ENCODE measurements at places on chromosomes 16 and 17.

- DNase-seq, result no peak
Observed at GRCh38 chr17:47810901-47811635, 10.5 kb downstream of the OSBPL7 start.

DNA sequence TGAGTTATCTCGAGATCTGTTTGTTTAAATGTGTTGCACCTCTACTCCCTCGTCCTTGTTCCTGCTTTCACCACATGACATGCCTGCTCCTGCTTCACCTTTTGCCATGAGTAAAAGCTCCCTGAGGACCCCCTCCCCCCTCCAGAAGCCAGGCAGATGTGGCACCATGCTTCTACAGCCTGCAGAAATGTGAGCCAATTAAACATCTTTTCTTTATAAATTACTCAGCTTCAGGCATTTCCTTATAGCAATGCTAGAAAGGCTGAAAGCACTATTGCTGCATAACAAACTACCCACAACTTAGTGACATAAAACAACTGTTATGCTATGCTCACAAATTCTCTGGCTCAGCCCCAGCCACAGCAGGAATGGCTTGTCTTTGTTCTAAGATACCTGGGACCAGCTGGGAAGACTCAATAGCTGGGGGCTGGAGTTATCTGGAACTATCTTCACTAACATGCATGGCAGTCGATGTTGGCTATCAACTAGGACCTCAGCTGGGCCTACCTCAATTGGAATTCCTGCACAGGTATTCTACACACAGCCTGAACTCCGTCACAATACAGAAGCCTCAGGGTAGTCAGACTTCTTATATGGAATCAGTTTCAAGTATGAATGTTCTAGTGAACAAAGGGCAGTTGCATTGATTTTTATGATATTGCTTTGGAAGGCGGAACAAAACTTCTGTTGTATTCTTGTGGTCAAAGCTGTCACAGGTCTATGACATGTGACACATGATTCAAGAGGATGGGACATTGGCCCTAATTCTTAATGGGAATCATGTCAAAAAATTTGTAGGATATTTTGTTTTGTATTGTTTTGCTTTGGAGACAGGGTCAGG lies 186.0 kb upstream of the PIRT start:
- no peak for DNase-seq

DNA sequence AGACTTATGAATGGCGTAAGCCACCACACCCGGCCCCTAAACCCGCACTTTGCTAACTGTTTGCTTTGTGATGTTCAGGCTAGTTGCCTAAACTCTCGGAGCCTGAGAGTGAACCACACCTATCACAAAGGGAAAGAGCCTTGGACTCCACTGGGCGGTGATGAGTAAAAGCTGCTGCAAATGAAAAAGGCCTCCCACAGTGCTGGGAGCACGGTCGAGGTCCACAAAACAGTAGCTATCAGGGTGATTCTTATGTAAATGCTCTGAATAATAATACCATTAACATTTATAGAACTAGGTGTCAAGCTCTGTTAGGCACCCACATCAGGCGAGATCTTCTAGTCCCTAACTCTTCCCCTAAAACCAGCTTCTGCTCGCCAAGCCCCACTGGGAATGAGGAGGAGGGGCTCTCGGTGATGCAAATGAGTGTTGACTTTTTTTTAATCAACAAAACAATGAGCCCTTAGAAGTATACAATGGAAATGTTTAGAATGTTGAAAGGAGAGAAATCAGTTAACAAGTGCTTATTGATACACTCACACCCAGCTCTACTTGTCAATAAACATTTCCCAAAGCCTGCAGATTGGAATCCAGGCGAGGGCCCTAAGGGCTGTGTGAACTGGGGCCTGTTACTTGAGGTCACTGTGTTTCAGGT lies 19.8 kb downstream of the FBRS start:
- DNase-seq, result no peak

- DNase-seq, result no peak
Observed at GRCh38 chr17:60792250-60792898, 114.7 kb downstream of the BCAS3 start.

- DNase-seq, result no peak
Observed at GRCh38 chr17:9268546-9268945, 247.2 kb downstream of the NTN1 start.

- DNase-seq, result no peak
Observed at GRCh38 chr17:10088444-10088843, 110.0 kb downstream of the GAS7 start.

GRCh38 chr17:70588003-70588402 lies 418.7 kb downstream of the KCNJ2 start:
- no peak for DNase-seq

DNA sequence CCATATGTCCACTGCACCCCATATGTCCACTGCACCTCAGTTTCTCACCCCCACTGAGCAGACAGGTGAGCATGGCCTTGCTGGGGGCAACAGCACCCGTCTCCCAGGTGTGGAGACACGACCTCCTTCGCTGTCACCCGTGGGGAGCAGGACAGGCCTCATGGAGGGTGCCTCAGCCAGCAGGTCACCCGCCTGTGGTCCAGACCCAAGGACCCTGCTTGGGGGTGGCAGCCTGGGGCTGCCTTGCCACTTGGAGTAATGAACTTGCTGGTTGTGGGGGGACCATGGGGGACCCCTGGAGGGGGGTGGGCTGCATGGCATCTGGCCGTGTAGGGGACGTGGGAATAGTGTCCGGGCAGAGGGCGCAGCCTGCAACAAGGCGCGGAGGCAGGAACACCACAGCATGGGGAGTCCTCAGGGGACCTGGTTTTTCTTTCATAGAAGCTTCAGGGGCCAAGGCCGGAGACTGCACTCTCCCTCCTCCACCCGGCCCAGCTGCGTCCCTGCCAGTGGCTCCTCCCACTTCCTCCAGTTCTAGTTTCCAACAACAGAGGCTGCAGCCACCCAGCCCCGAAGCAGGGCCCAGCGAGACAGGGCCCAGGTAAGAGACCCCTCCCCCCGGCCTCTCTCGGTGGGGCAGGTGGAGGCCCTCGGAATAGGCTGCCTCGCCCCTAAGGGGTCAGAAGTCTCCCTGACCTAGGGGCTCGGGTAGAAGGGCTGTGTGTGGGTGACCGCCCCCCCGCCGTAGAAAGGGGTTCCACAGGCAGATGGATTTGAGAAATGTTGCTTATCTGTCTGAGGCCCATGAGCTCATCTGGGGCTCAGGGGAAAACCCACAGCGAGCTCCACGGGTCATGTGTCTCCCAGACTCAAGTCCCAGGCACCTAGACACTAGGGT lies at the start of gene NHLRC4:
TSS of gene NHLRC4 (plus strand) at position 531 of the 898 bp plus-strand sequence. CDS start 1,043 bp downstream, outside the sequence.
- peak; percentile 33 for DNase-seq

GRCh38 chr17:46143827-46144236 lies 49.4 kb downstream of the KANSL1 start:
- no peak for DNase-seq

DNA sequence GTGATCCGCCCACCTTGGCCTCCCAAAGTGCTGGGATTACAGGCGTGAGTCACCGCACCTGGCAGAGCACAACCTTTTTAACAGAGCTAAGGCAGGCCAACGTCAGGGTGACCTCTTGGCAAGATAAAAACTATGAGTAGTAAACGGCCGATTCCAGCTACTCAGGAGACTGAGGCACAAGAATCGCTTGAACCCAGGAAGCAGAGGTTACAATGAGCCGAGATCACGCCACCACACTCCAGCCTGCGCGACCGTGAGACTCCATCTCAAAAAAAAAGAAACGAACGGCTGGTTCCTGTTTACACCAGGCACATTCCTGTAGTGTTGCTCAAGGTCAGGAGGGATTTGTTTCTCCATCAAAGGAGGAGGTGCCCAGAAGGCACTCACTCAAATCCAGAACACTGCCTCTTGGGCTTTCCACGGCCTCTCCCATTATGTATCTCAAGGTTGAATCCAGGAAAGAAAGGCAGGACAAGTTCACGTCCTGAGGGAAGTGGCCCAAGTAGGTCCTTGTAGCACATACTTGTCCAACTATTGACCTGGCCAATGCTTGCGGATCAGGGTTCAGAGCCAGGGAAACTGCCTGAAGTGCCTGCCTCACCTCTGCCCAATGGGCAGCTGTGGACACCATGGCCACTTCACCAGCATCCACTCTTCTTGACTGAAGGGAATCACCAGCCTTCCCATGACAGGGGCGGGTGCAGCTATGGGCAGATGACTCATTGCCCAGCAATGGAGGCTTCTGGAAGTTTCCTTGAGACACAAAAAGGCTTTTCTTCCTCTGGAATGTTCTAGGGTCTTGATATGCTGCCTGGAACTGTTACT lies 13.5 kb downstream of the KNOP1 start:
- DNase-seq, result no peak

DNA sequence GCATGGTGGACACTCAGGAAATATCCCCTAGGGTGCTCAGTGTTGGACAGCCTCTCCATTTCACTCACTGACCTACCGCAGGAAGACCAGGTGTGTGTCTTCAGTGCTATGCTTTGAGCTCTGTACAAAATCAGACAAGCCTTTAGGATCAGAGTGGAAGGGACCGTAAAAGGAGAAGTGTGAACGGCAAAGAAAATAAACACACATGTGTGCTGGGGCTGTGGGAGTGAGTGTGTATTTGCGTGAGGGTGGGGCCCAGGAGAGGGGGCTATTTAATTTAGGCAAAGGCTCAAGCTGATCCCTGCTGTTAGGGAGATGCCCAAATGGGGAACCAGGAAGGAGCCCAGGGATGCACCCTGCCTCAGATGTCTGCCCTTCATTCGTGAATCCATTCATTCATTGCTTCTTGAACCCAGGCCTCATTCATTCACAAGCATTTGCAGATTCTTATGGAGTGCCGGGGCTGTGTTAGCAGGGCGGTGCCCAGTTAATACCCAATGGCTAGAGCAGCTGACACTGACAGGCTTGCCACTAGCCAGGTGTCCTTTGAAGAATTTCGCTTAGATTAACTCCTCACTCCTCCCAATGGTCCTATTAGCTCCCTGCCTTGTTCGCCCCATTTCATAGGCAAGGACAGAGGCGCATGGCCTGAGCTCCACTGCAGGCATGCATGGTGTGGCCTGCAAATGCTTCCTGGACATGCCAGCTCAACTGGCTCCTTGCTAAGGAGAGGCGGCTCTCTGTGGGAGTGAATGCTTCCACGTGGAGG lies 296.7 kb upstream of the FOXF1 start:
- DNase-seq, result no peak

DNA sequence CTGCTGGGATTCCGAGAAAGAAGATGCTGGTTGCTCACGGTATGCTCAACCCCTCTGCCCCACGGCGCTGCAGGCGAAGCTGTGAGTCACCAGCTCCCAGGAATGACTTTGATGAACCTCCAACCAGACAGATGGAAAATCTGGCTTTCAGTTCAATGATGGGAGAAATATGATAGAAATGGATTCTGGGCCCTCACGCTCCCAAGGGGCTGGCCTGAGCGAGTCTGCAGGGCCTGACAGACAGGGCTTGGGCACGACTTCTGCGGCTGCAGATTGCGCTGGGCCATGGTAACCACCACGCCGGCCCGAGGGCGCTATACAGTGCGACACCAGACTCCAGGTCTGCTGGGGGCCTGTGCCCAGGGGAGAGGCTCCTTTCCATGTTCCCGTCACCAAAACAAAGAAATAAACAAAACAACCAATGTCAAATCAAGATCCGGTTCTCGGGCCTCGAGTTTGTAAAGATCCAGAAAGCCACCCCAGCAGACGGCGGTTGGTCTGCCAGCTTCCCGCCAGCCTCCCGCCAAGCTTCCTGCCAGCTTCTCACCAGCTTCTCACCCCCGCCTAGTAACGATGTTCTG lies 11.1 kb upstream of the ABR start:
- DNase-seq, result no peak

- no peak for DNase-seq
Observed at GRCh38 chr16:87765473-87765775, 362 bp downstream of the KLHDC4 start.

- no peak for DNase-seq
Observed at GRCh38 chr17:8552577-8553320, 77.8 kb downstream of the MYH10 start.

- DNase-seq, result no peak
Observed at GRCh38 chr16:86619239-86619794, 41.0 kb downstream of the FOXL1 start.

DNA sequence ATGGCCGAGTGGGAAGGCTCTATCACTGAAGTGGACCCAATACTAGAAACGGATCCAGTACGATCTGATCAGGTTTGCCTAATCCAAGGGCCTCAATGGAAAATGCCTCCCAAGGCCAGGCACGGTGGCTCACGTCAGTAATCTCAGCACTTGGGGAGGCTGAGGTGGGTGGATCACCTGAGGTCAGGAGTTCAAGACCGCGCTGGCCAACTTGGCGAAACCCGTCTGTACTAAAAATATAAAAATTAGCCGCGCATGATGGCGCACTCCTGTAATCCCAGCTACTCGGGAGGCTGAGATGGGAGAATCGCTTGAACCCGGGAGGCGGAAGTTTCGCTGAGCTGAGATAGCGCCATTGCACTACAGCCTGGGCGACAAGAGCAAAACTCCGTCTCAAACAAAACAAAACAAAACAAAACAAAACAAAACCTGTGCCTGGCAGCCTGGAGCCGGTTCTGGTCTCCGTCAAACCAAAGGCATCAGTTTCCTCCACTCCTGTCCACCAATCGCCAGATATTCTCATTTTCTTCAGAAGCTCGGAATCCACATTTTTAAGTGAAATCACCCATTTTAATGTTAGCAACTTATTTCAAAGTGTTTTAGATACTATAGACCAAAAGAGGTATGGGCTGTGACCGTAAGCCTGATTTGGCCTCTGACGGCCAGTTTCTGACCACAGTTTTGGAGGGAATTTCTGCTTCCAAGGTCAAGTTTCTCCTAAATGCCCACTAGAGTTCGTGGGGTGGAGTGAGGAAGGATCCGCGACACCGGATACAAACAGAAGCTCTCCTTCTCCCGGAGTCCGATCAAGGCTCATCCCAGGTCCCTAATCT lies 664 bp downstream of the NQO1 start:
- no peak for DNase-seq

DNA sequence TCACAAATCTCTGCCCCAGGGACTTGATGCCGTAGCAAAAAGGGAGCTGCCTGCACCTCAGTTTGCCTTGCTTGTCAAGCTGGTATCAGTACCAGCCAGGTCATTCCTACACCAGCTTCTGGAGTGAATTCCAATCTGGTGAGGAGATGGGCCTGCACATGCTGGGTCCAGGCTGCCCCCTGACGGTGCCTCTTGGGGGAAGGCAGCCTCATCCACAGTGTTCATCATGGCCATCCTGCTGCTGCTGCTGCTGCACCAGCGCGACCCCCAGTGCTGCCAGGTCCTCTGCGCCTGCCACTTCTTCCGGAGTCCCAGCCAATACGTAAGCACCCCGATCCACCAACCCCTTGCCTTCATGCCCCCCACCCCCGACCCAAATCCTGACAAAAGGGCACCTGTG lies 8.3 kb downstream of the MRPL27 start:
- DNase-seq, result no peak

- DNase-seq, result no peak
Observed at GRCh38 chr16:27644165-27644564, 94.2 kb downstream of the KATNIP start.
